ENCODE measurements at places on chromosomes 13 and 19. TPM values are rescaled to one million over a fixed set of nuclear protein-coding genes. Genes with fewer than 3 reads are reported as not detected.
A peak's percentile ranks its signal among the peaks of the same experiment; 100 is the strongest.

DNA sequence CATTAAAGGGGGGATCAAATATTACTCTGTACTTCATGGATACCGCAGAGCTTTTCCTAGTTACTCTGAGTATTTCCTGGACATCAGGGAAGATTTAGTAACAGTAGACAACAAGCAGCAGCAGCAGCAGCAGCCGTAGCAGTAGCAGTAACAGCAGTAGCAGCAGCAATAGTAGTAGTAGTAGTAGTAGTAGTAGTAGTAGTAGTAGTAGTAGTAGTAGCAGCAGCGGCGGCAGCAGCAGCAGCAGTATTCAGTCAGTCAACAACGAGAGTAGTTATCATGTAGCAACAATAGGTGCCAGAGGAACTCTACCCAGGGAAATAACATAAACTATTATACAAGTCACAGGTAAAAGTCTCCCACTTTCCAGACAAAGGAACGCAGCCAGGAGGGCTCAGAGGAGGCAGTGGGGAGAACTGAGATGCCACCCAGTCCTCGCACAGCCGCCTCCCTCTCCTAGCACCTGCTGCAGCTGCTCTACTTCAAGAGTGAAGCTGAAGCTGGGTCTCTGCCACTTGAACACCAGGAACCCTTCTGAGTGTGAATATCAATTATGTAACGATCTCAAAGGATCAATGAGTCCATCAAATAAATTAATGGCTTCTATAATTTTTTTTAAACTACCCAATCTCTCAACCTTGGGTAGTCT, 1.3 kb upstream of the DOCK9 start:
- DNase-seq = no peak

DNA sequence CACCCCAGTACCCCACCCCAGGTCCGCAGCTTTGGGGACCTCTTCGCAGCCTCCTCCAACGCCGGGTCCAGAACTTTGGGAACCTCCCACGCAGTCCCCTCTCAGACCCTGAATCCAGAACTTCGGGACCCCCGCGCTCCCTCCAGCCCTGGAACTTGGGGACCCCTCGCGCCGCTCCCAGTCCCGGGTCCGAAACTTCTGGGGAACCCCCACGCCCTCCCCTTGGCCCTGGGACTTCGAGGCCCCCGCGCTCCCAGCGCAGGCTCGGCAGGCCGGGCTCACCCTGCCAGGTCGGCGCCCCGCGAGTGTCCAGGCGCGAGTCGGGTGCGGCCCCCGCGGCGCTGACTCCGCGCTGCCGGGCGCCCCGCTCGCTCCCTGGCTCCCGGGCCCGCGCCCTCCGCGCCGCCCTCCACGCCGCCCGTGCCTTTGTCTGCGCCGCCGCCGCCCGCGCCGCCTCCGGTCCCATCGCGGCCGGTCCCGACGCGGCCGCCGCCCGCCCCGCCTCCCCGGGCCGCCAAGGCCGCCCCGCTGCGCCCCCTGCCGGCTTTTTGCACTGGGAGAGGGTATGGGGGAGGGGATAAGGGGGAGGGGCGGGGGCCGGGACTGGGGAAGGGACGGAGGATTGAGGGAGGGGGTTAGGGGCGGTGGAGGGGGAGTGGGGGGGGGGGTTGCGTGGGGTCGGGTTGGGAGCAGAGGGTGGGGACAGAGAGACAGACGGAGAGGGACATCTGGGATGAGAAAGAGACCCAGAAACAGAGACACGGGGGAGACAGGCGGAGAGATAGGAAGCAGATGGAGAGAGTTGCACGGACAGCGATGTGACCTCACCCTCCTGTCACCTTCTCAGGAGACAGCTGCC, at the start of gene HOMER3:
HOMER3 (minus strand) TSS at position 449 of the 859 bp plus-strand sequence. CDS start 2,235 bp downstream, outside the sequence.
- peak; percentile 84 for DNase-seq

GRCh38 chr13:21240586-21240985, 64.1 kb downstream of the MRPL57 start:
- no peak for DNase-seq

GRCh38 chr13:39676315-39676876, 20.9 kb downstream of the COG6 start:
- no peak for DNase-seq

GRCh38 chr19:27759896-27760295, 1453.1 kb downstream of the UQCRFS1 start:
- DNase-seq = no peak

- DNase-seq = no peak
These were observed 411.0 kb downstream of the HS6ST3 start for GRCh38 chr13:96500953-96501352.

DNA sequence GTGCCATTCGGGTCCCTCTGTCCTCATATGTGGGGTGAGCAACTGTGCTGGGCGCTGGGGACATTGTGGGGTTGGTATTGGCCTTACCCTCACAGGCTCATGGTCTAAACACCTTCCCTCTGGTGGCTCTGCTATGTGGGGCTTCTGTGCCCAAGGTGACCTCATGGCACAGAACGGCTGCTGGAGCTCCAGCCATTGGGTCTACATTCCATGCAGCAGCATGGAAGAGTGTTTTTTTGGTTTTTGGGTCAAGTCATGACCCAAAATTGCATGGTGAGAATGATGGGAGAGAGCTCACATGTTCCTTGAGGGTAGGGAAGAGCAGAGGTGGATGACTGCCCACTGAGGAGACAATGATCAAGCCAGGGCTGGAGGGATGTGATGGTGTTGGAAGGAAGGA, 17.2 kb downstream of the PGLS start:
- no peak for DNase-seq

The ZNF586 gene
- total RNA-seq = 4.0 TPM
